Activated CD8-positive, alpha-beta memory T cell treated with anti-CD3 and anti-CD28 coated beads for 1 hour (primary cell): ENCODE measurements at places on chromosomes 3 and 15.

DNA sequence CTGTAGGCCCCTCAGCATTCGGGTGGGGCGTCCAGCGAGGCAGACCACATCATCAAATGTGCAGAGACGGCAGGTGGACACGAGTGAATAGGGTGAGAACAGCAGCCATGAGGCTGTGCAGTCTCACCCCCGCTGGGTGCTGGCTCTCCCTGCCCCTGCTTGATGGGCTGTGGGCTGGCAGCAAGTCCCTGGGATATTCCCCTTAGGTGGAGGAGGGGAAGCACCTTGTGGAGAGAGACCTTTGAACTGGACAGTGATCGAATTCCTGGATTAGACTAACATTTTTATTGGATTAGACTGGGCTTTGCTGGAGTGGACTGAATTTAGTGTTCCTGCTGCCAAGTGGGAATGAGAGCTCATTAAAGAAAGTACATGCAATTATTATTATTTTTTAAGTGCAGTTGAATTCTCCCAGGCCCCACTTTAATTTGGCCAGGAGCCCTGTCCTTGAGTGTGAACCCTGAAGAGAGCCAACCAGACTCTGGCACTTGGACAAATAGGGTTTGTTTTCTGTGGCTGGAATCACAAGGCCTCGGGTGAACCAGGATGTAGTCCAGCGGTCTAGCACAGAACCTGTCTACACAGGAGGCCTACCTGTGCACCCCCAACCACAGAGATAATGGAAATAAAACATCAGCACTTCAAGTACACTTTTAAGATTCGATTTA, 193.1 kb downstream of the ABHD5 start:
- no peak for DNase-seq

- DNase-seq, result no peak
Observed at GRCh38 chr15:67149773-67150022, 84.3 kb downstream of the SMAD3 start.

DNA sequence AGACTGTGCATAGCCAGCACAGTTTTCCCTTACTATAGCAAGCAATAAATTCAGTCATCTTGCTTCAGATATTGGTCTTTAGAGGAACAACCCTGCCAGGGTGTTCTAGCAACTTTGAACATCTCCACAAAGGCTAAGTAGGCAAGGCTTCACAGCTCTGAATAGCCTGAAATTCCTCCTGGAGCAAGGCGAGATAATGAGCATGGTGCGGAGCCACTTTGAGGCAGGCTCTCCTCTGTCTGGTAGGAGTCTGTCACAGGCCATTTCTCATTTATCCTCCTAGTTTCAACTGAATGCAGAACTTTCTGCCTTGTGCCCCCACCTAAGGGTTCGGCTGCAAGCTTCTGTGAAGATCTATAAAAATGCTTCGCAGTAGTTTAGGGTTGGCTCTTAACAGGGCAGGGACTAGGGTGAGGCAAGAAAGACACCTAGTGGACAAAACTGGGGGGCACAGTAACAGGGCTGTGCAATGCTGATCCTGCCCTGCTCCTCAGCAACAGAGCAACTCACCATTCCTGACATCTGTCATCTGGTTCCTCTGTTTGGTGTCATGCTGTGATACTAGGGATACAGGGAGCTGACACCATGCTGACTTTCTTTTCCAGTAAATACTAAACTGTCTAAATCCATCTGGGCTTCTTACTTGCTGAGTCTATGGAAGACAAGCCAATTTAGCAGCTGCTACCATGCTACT, 16.6 kb upstream of the EHHADH start:
- DNase-seq, result no peak

DNA sequence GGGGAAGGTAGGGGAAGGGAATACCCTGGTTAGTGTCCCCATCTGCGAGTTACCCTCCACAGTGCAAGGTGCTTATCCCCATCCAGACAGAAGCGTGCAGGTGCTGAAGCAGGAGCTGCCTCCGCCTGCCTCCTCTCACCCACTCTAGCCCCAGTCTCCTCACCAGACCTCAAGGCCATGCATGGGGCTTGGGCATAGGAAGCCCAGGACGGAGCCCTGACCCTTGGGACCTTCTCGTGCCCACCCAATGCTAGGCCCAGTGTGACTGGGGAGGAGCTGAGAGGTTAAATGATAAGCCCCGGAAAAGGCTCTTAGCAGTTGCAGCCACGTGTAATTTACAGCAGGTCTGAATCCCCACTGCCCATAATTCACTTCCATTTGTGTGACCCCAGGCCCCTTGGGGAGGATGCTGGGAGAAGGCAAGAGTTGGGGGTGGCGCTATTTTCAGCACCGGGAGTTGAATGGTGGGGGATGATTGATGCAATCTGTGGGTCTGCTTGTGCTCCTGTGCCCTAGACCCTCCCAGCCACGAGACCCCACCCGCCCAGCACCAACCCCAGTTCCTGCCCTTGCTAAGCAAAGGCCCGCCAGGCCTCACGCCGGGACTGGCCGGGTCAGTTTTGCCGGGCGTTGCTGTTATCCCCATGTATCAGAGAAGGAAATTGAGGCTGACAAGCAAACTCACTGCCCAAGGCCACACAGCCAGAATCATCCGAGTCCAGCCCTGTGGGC, 14.5 kb upstream of the PLXND1 start:
- DNase-seq, result no peak

- no peak for DNase-seq
Observed at GRCh38 chr3:142259359-142259758, 34.0 kb upstream of the GK5 start.

- no peak for DNase-seq
Observed at GRCh38 chr3:54515441-54516213, 393.3 kb downstream of the CACNA2D3 start.

GRCh38 chr3:128864351-128864811, 15.0 kb upstream of the ACAD9 start:
- no peak for DNase-seq

GRCh38 chr15:60179786-60180391, 175.8 kb downstream of the FOXB1 start:
- peak; percentile 1 for DNase-seq

DNA sequence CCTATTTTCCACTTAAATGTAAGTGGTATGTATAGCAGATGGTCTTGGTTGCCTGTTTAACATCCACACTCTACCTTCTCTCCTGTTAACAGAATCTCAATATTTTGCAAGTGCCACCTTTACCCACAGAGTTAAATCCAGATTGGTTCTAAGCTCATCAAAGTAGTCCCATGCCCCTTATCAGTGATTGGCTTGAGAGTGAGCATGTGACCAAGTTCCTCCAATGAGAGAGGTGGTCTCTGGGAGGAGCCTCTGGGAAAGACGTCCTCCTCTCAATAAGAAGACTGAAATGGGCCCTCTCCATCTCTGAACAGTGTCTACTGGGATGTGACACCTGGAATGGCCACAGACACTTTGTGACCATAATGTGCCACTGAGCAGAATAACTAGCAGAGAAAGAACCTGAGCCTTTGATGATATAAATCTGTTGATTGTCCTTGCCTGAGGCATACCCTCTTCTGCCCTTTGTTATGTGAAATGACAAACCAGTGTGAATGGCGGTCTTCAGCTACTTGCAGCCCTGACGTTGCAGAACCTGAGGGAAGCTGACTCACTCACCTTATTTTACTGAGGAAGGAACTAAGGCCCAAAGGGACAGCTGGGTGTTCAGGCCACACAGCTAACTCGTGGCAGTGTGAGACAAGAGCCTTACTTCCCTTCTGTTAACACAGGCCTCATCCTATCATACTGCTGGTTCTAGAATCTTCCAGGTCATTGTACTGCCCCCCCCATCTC, 42.4 kb upstream of the LARS2 start:
- no peak for DNase-seq

- no peak for DNase-seq
Observed at GRCh38 chr3:150370122-150370602, 37.9 kb upstream of the TSC22D2 start.

GRCh38 chr15:38508647-38509046, 54.7 kb downstream of the FAM98B start:
- no peak for DNase-seq

DNA sequence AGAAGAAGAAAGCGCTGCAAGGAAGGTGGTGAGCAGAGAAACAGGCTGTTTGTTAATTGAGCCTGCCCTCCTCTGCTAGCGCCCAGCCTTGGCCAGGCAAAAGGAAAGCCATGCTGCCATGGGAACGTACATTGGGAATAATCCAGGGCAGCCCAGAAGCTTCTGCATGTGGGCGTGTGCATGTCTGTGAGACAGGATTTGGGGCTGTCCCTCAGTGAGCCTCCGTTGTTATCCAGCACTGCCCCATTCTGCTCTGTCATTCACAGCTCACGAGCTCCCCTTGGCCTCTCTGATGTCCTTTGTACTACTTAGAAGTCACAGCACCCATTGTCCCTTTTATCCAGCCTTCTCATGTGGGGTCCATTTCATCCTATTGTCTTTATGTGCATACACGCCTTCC, 239.1 kb upstream of the ROPN1 start:
- DNase-seq, result no peak

DNA sequence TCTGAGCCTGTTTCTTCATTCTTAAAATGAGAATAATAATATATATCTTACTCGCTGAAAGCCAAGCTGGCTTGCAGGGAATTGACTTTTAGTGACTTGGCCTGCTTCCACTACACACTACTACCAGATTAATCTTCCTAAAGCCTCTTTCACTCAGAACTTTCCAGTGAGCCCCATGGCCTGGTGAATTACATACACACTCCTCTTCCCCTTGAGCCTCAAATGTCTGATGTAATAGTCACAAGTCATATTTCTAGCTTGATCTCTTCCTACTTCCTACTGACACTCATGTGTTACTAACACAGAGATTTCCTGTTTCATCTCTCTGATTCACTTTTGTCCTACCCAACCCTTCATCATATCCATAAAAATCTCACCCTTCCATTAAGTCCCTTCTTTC, 82.7 kb upstream of the SOX2 start:
- no peak for DNase-seq

DNA sequence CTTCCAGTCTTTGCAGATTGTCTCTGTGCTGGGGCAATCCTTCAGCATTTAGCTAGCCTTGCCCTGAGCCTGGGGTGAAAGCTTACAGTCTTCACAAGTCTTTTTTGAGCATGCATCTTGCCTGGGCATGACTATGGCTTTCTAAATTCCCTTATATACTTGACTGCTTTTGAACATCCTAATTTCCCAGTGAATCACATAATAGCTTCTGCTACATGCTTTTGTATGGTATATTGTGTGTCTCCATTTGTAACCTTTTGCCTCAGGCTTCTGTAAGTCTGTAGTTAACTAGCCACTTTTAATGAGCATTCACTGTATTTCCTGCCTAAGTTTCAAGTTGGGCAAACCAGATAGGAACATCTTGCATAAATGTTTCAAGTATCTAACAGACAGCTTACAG, 76.8 kb downstream of the CHCHD4 start:
- DNase-seq, result no peak

GRCh38 chr3:126106336-126107202, 22.6 kb upstream of the SLC41A3 start:
- no peak for DNase-seq

- DNase-seq, result no peak
Observed at GRCh38 chr3:155908086-155908485, 37.6 kb downstream of the GMPS start.

GRCh38 chr3:150248116-150248887, 159.8 kb upstream of the TSC22D2 start:
- DNase-seq, result no peak

DNA sequence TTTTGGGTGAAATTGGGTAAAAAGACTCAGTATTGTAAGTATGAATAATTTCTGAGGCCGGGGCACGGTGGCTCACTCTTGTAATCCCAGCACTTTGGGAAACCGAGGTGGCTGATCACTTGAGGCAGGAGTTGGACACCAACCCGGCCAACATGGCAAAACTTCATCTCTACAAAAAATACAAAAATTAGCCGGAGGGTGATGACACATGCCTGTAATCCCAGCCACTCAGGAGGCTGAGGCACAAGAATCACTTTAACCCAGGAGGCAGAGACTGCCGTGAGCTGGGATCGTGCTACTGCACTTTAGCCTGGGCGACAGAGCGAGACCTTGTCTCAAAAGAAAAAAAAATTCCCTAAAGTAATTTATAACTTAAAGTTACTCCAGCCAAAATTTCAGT, 162.2 kb downstream of the APBA2 start:
- DNase-seq, result no peak

- DNase-seq, result no peak
Observed at GRCh38 chr3:129723558-129724324, 117.3 kb upstream of the PLXND1 start.

GRCh38 chr3:20924646-20925385, 738.8 kb upstream of the SGO1 start:
- DNase-seq, result no peak

GRCh38 chr3:4645468-4645867, 152.3 kb downstream of the ITPR1 start:
- no peak for DNase-seq

DNA sequence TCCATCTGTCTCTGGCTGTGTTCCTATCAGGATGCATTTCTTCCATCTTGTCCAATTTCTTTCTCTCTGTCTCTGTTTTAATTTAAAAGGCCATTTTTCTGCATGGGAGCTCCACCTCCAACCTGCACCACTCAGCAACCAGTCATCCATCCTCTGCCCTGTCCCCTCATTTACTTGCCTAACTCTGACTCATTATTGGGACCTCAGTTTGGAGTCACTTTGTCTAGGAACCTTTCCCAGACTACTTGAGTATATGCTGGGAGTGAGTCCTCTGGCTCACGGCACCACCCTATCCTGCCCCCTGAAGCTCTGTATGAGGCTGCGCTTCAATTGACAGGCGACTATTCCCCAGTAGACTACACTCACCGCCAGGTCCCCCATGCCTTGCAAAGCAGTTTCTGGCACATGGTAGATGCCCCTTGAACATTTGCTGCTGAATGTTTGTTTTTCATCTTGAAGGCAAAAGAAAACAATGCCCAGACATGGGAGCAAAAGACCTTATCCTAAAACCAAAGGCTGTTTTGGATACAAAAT, 513.3 kb upstream of the CFAP20DC start:
- no peak for DNase-seq

DNA sequence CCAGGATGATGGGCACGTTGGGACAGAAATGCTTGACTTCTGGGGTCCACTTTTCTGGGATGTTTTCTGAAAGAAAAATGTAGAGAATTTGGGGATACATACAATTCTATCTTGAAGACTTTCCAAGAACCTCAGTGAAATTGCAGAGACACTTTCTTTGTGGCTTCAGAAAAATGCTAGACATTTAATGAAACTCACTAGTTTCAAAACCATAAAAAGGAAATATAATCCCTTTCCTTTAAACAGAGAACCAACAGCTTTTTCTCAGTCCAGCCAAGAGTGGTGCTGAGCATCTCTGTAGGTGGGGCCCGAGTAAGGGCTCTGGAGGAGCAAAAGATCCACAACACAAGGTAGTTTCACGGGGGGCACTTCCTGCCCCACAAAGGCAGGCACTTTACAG, 4.4 kb upstream of the GPX1 start:
- no peak for DNase-seq

GRCh38 chr3:177041021-177041729, 156.1 kb downstream of the TBL1XR1 start:
- DNase-seq, result no peak
